ENCODE measurements at places on chromosomes 5 and 9.

GRCh38 chr9:78973907-78974306 is 597.9 kb upstream of the TLE4 start:
- DNase-seq, result no peak
- no peak overlapping the region for H3K27ac ChIP-seq
- no peaks in the 10 kb centered on the region for H3K36me3 ChIP-seq

GRCh38 chr9:137825324-137825989 is 52.1 kb upstream of the CACNA1B start:
- no peak for DNase-seq
- H3K27ac ChIP-seq, result no peak overlapping the region
- H3K27me3 ChIP-seq, result no peaks in the 10 kb centered on the region
- H3K4me3 ChIP-seq, result no peak overlapping the region

- H3K27me3 ChIP-seq, result no peaks in the 10 kb centered on the region
- H3K27ac ChIP-seq, result no peak overlapping the region
- DNase-seq, result no peak
- H3K4me1 ChIP-seq, result no peaks in the 10 kb centered on the region
These were observed 441.5 kb downstream of the CDH18 start for GRCh38 chr5:19546521-19546920.

DNA sequence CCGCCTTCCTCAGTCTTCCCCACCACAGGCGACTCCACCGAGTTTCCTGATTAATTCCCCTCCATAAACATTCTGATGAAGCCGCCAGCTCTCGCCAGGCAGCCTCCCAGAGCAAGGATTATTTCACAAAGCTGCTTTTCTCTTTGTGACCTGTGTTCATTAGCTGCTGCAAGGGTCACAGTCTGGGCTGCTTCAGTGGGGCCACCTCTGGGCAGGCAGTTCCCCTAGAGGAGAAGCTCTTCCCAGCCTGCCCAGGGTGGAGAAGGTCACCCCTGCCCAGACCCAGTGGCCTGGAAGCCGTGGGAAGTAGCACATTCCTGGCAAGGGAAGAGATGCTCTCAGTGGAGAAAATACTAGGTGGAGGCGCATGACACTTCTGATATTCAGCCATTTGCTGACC is 58.4 kb upstream of the RAPGEF1 start:
- H3K4me1 ChIP-seq, result no peaks in the 10 kb centered on the region
- DNase-seq, result no peak
- no peak overlapping the region for H3K27ac ChIP-seq

- no peak overlapping the region for H3K4me3 ChIP-seq
- no peaks in the 10 kb centered on the region for H3K36me3 ChIP-seq
- H3K27ac ChIP-seq, result no peak overlapping the region
- no peaks in the 10 kb centered on the region for H3K27me3 ChIP-seq
These were observed 42.8 kb downstream of the VLDLR start for GRCh38 chr9:2664174-2665065.

GRCh38 chr9:104993291-104993963 is 65.5 kb upstream of the ABCA1 start:
- peak overlapping the region; percentile 95 for H3K27ac ChIP-seq
- no peaks in the 10 kb centered on the region for H3K36me3 ChIP-seq
- no peak overlapping the region for H3K4me3 ChIP-seq
- DNase-seq, result peak; percentile 95

- H3K4me1 ChIP-seq, result peaks cover 23% of the 10 kb centered on the region
- H3K4me3 ChIP-seq, result peak overlapping the region; percentile 92
- no peak for DNase-seq
These were observed 841 bp downstream of the ASB6 start for GRCh38 chr9:129640871-129641749.

DNA sequence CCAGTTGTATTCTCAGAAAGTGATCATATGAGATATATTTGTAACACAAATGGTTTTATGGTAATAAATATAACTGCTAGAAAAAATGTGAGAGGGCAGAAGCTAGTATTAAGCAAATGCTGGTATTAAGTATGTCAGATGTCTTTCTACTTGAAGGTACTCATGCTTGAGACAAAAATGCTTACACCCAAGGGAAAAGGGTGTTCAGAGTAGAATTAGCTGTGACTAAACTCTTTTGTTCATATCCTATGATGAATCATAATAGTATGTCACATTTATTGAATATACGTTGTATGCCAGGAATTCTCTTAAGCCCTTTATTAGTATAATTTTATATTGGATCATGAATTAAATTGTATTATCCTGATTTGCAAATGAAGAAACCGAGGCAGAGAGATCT is 2.2 kb downstream of the ADGRV1 start:
- no peak overlapping the region for H3K27ac ChIP-seq
- peaks cover 10% of the 10 kb centered on the region for H3K4me1 ChIP-seq
- no peaks in the 10 kb centered on the region for H3K36me3 ChIP-seq
- no peak overlapping the region for H3K4me3 ChIP-seq
- H3K27me3 ChIP-seq, result no peaks in the 10 kb centered on the region

DNA sequence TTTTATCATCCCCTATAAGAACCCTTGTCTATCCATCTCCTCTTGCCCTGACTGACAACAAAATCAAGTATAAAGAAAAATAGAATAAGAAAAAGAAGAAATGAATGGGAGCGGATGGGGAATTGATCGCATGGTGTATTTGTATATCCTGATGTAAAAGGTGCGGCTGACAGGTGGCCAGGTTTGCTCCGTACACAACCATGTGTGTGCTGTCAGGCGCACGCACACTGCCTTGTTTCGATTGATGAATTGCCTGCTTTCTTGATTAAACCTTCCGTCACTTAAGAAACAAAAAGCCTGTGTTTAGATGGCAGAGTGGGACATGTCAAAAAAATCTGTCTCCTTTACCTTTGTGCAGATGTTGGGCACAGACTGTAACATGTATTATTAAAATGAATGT is 102.6 kb downstream of the MVB12B start:
- H3K36me3 ChIP-seq, result peaks cover 6% of the 10 kb centered on the region
- H3K4me3 ChIP-seq, result no peak overlapping the region
- H3K27ac ChIP-seq, result no peak overlapping the region
- no peaks in the 10 kb centered on the region for H3K27me3 ChIP-seq
- no peaks in the 10 kb centered on the region for H3K4me1 ChIP-seq

DNA sequence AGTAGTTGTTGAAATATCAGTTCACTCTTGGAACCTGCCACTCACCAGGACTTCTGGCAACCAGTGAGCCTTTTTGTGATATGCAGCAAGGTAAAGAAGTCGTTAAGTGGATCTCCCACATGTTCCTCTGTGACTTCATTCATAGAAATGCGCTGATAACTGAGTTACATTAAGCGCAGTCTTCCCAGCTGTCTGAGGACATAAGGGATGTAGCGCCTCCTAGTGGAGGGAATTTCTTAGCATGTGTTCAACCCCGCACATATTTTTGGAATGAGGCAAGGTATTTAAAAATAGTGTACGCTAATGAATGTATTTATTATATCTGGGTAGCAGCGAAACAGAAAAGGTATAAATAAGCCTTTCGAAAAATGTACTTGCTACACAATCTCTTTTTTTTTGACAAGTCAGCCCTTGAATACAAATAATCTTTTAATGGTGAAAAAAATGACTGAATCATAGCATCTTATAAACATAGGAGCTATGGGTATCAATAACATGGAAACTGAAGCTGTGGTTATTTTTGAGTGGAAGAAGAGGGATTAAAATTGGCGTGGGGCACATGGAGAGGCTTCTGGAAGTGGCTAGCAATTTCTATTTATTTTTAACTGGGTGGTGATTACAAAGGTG is 38.0 kb downstream of the PALM2AKAP2 start:
- no peak for DNase-seq
- no peaks in the 10 kb centered on the region for H3K36me3 ChIP-seq
- H3K4me1 ChIP-seq, result peaks cover 17% of the 10 kb centered on the region

DNA sequence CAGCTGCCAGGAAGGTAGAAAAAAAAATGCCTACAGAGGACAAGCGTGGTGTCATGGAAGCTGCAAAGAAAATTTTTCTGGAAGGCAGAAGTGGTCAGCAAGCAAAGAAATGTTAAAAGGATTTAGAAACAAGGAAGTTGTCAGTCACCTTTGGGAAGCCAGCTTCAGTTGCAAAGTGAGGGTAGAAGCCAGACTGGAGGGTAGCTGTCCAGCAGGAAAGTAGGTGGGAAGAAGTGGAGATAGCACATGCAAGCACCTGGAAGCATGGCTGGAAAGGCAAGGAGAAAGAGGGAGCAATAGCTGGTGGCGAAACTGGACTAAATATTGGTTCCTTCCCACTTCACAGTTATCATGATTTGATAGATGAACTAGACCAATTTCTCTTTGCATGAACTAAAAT is 54.3 kb downstream of the ADRB2 start:
- H3K27me3 ChIP-seq, result no peaks in the 10 kb centered on the region
- peaks cover under 1% of the 10 kb centered on the region for H3K4me1 ChIP-seq
- no peak overlapping the region for H3K4me3 ChIP-seq
- H3K36me3 ChIP-seq, result no peaks in the 10 kb centered on the region

GRCh38 chr5:61966997-61967396 is 339.0 kb upstream of the KIF2A start:
- no peaks in the 10 kb centered on the region for H3K36me3 ChIP-seq
- H3K27me3 ChIP-seq, result no peaks in the 10 kb centered on the region
- no peak for DNase-seq
- no peak overlapping the region for H3K27ac ChIP-seq

DNA sequence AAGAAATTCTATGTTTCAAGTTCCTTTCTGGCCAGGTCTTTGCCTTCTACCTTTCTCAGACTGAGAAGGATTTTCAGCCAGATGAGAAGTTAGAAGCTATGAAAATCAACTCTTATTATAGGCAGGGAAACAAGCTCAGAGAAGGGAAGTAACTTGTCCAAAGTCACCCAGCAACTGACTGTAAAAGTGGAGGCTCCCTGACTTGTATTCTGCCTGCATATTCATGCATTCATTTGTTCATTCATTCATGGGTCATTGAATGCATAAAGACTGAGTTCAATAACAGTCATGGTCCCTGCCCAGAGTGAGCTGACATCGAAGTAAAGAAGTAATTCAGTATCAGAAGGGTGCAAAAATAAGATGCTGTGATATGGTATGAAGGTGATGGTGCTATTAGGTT is 239.6 kb downstream of the PAPPA start:
- no peak for DNase-seq
- no peak overlapping the region for H3K4me3 ChIP-seq
- peaks cover 11% of the 10 kb centered on the region for H3K36me3 ChIP-seq
- no peaks in the 10 kb centered on the region for H3K4me1 ChIP-seq

DNA sequence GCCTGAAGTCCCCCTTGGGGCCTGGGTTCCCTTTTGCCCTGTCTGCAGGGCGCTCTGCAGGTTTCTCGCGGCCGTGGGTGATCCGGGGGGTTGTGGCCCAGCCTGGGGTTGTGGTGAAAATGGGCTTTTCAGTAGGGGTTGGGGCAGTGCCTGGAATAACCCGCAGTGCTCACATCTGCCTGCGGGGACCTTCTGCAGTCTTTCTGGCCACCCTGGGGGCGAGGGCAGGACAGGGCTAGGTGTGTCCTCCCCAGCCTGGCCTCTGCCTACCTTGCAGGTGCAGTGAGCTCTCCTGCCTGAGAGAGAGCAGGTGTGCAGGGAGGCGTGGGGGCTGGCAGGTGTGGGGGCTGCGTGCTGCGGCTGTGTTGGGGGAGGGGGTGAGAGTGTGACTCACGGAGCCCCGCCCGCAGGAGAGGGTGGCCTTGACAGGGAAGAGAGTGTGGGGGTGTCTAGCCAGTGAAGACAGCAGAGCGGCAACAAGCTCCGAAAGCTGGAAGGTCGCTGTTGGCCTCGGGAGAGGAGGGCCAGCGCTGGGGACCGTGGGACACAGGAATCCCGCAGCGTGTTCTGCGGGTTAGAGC is 131.4 kb downstream of the MRPL36 start:
- no peaks in the 10 kb centered on the region for H3K36me3 ChIP-seq
- H3K27ac ChIP-seq, result no peak overlapping the region
- peaks cover 20% of the 10 kb centered on the region for H3K4me1 ChIP-seq
- peaks cover 35% of the 10 kb centered on the region for H3K27me3 ChIP-seq

GRCh38 chr5:122492675-122493074 is 180.6 kb downstream of the SNCAIP start:
- DNase-seq, result no peak
- no peaks in the 10 kb centered on the region for H3K4me1 ChIP-seq
- H3K36me3 ChIP-seq, result no peaks in the 10 kb centered on the region
- H3K27ac ChIP-seq, result no peak overlapping the region
- H3K27me3 ChIP-seq, result no peaks in the 10 kb centered on the region

GRCh38 chr5:169116961-169117461 is 183.9 kb downstream of the SLIT3 start:
- H3K36me3 ChIP-seq, result no peaks in the 10 kb centered on the region
- DNase-seq, result no peak
- no peaks in the 10 kb centered on the region for H3K27me3 ChIP-seq
- H3K4me3 ChIP-seq, result no peak overlapping the region
- no peak overlapping the region for H3K27ac ChIP-seq

DNA sequence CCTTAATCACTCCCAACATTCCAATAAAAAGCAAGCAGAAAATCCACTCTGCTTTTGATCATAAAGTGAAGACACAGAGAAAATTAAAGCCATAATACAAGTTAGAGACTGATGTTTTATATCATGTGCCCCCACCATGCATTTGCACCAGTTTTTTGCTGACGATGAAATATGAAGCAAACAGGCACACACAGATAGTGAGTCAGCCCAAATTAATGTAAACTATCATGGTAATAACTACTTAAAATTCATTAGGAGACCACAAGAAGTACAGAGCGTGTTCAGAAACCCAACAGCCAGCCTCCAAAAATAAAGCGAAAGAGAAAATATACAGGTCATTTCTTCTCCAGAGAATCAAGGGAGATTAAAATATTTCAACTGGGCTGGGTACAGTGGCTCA is 46.4 kb upstream of the KDM4C start:
- no peak overlapping the region for H3K27ac ChIP-seq
- DNase-seq, result no peak
- no peaks in the 10 kb centered on the region for H3K36me3 ChIP-seq
- no peak overlapping the region for H3K4me3 ChIP-seq
- no peaks in the 10 kb centered on the region for H3K27me3 ChIP-seq
- H3K4me1 ChIP-seq, result no peaks in the 10 kb centered on the region

DNA sequence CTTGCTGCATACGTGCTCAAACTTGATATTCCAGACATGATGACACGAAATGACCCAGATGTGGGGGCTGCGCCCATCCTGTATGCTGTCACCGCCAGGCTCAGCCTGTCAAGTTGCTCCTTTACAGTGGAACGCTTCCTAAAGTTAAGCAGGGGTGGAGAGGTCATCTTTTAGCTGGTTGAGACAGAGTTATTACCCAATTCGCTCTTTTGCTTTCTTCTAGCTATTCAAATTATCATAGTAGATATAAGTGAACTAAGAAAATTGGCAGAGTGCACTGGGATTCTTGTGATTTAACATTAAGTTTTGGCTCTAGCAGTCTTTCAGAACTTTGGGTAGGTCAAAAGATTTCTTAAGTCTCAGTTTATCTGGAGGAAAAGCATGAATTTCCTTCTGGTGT is 69.8 kb upstream of the BASP1 start:
- no peak overlapping the region for H3K27ac ChIP-seq
- no peak overlapping the region for H3K4me3 ChIP-seq
- no peaks in the 10 kb centered on the region for H3K27me3 ChIP-seq

GRCh38 chr5:126178521-126178920 is 244.7 kb upstream of the GRAMD2B start:
- H3K27me3 ChIP-seq, result no peaks in the 10 kb centered on the region
- H3K36me3 ChIP-seq, result no peaks in the 10 kb centered on the region
- H3K27ac ChIP-seq, result no peak overlapping the region
- H3K4me1 ChIP-seq, result no peaks in the 10 kb centered on the region
- H3K4me3 ChIP-seq, result no peak overlapping the region

GRCh38 chr5:106380736-106381135 is 1290.0 kb downstream of the EFNA5 start:
- no peaks in the 10 kb centered on the region for H3K27me3 ChIP-seq
- no peaks in the 10 kb centered on the region for H3K36me3 ChIP-seq
- no peak overlapping the region for H3K27ac ChIP-seq
- no peak overlapping the region for H3K4me3 ChIP-seq
- H3K4me1 ChIP-seq, result no peaks in the 10 kb centered on the region
- DNase-seq, result no peak

- no peaks in the 10 kb centered on the region for H3K4me1 ChIP-seq
- H3K27me3 ChIP-seq, result peaks cover 7% of the 10 kb centered on the region
- H3K36me3 ChIP-seq, result no peaks in the 10 kb centered on the region
- no peak for DNase-seq
These were observed 33.3 kb downstream of the MORN5 start for GRCh38 chr9:122192914-122193525.
